Muscle of leg (tissue), 16 donors: ENCODE measurements at places on chromosomes 12 and 14. TPM values are rescaled to one million over a fixed set of nuclear protein-coding genes. Genes with fewer than 3 reads are reported as not detected.

Gene B3GNT4
- 0.74 TPM for polyA plus RNA-seq

Gene CCDC196
- polyA plus RNA-seq: not detected

Gene KCNJ8
- polyA plus RNA-seq: 27.4 TPM

Gene PRR4
- polyA plus RNA-seq: 2.5 TPM

DNA sequence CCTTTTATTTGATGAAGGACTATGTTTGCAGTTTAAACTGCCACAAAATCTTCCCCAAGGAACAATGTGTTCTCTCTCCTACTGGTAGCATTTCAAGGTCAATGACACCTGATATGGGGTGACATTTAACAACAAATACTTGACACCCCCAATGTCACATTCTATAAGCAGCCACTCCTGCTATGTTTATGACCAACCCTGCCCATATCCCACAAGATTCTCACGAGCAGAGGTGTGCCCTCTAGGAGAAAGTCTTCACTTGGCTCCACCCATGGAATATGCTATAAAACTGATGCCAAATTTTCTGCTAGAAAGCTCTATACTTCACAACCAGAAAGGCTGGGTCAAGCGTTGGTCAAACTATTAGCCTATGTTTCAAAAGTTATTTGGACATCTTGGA is 105.6 kb upstream of the ARID2 start:
- H3K4me1 ChIP-seq: no peaks in the 10 kb centered on the region
- no peaks in the 10 kb centered on the region for H3K27me3 ChIP-seq
- no peak overlapping the region for H3K27ac ChIP-seq

DNA sequence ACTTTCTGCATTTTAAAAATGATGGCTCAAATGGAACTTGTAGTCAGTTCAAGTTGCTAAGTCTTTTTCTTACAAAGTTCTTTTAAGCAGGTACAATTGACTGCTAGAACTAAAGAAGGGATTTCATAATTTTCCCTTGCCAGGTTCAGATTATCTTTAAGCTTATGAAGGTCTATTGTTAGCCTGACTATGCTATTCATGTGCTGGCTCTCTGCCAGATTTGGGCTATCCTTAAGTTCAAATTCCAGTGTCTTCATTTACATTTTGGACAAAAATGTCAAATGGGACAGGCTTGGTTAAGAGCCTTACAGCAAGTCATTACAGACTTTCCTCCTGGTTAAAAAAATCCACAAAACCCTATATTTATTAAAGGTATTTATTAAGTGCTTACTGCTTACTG is 42.3 kb downstream of the INSM2 start:
- no peaks in the 10 kb centered on the region for H3K36me3 ChIP-seq
- no peak overlapping the region for H3K27ac ChIP-seq
- H3K4me3 ChIP-seq: no peak overlapping the region

GRCh38 chr12:40436564-40436963 is 211.8 kb downstream of the LRRK2 start:
- DNase-seq: no peak
- H3K27ac ChIP-seq: no peak overlapping the region
- no peaks in the 10 kb centered on the region for H3K27me3 ChIP-seq
- H3K4me1 ChIP-seq: no peaks in the 10 kb centered on the region

DNA sequence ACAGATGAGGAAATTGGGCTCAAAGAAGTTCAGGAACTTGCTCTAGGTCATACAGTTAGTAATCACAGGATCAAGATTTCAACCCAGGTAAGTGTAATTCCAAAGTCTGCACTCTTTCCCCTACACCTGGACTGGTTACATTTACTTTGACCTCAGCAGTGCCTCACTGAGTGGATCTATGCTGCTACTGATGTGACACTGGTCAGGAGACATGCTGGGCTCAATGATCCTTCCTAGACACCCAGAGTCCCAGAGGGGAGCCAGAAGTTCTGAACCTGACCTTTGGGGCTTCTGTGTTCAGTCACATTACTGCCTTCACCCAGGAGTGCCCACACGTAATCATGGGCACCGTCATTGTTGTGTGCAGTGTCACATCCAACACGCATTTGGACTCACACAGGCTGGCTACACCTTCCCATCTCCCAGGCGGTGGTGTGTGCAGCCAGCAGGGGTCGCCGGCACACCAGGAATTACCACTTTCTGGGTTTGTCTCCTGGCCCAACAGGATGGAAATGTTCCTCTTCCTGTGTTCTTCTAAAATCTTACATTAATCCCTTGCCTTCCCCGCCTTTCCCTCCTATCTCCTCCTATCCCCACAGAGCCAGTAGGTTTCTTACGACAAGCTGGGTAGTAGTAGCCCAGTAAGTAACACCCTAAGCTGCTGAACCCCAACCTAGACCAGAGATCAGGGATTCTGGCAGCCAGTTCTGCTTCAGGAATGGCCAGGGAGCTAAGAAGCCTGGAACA is 25.6 kb downstream of the CALCOCO1 start:
- peaks cover 45% of the 10 kb centered on the region for H3K27me3 ChIP-seq
- H3K36me3 ChIP-seq: no peaks in the 10 kb centered on the region
- DNase-seq: peak; percentile 88
- H3K4me1 ChIP-seq: peaks cover 2% of the 10 kb centered on the region

GRCh38 chr12:118358612-118359540 is 13.8 kb downstream of the TAOK3 start:
- no peak overlapping the region for H3K27ac ChIP-seq
- peak; percentile 32 for DNase-seq
- H3K36me3 ChIP-seq: no peaks in the 10 kb centered on the region

DNA sequence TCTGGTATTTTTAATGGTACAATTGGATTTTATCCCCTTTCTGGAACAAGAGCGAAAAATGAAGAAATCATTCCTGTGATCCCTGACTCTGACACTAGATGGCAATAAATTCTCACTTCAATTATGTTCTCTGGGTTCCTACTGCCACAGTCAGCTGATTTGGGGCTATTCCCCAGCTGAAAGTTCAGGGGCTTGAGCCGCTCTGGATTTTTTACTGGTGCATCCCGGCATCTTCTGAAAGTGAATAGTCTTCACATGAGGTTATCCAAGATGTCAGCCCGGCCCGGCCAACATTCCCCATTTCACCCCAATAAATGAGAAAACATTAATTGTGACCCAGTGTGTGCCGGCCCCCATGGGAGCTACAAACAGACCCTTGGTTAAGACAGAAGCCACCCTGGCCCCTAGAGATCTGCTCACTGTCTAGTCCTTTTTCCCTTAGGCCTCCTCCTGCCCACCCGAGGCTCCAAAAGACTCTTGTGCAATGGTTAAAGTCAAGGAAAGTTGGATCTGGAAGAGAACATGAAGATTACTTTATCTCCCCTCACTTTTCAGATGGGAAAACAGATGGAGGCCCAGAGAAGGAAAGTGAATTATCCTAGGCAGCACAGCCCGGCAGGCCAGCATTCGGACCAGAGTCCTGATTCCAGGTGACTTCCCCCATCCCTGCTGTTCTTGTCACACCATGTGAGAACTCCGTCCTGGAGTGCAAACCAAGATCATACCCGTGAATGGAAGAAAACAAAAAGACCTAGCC is 20.8 kb downstream of the CKAP4 start:
- H3K4me3 ChIP-seq: no peak overlapping the region
- peaks cover 5% of the 10 kb centered on the region for H3K4me1 ChIP-seq
- DNase-seq: peak; percentile 68
- H3K36me3 ChIP-seq: no peaks in the 10 kb centered on the region
- H3K27me3 ChIP-seq: no peaks in the 10 kb centered on the region
- no peak overlapping the region for H3K27ac ChIP-seq

DNA sequence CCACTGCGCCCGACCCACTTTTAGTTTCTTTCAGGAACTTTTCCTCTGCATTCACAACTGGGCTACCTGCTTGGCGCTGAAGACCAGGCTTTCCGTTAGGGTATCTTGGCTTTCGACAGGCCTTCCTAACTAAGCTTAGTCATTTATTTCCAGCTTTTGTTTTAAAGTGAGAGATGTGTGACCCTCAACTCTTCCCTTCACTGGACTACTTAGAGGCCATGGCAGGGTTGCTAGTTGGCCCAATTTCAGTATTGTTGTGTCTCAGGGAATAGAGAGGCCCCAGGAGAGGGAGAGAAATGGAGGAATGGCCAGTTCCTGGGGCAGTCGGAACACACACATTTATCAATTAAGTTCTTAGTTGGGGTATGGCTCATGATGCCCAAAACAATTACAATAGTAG is 10.4 kb downstream of the MTA1 start:
- H3K4me3 ChIP-seq: no peak overlapping the region
- peaks cover 34% of the 10 kb centered on the region for H3K36me3 ChIP-seq
- no peak for DNase-seq
